Nucleus accumbens (tissue), 56 donors: ENCODE measurements at places on chromosomes 6 and 20.

- DNase-seq: no peak
These were observed 116.2 kb downstream of the ISM1 start for GRCh38 chr20:13337090-13337784.

- peak; percentile 80 for DNase-seq
These were observed 43.7 kb upstream of the HFE start for GRCh38 chr6:26043384-26044139.

- no peak for DNase-seq
These were observed 27.2 kb upstream of the SYNJ2 start for GRCh38 chr6:157954150-157955117.

DNA sequence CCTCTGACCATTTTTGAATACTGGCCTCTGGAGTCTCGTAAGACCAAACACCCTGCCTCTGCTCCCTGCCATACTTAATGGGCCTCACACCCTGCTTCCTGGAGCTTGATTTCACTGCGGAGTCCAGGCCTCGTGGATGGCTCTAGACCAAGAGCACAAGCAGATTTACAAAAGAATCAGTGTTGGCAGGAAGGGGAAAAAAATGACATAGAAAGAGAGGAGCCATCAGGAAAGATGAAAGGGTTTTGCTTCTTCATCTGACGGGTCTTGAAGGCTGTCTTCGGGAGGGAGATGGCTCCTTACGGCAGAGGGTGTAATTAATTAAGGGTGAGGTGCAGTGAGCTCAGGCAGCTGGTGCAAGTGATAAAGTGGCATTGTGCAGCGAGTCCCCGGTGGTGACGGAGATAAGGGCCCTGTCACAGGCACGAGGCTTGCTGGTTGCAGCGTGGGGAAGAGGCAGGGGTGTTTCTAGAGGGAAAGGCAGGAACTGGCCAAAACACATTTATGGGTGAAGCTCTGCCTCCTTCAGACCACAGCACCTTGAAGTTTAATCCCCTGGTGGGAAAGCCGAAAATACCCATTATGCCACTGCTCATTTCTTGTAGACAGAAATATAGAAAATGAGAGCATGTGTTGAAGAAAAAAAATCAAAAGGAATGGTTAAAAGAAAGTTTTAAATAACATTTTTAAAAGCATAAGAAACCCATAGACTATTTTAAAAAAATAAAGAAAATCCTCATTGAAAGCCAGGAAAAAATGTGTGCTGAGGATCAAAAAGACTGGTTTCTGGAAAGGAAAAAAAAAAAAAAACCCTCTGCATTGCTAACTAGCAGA is 128.6 kb upstream of the LRFN2 start:
- no peak for DNase-seq

- no peak for DNase-seq
These were observed 37.2 kb upstream of the STXBP5 start for GRCh38 chr6:147166992-147167391.
